ENCODE measurements at places on chromosomes 16 and 17. TPM values are rescaled to one million over a fixed set of nuclear protein-coding genes. Genes with fewer than 3 reads are reported as not detected.

DNA sequence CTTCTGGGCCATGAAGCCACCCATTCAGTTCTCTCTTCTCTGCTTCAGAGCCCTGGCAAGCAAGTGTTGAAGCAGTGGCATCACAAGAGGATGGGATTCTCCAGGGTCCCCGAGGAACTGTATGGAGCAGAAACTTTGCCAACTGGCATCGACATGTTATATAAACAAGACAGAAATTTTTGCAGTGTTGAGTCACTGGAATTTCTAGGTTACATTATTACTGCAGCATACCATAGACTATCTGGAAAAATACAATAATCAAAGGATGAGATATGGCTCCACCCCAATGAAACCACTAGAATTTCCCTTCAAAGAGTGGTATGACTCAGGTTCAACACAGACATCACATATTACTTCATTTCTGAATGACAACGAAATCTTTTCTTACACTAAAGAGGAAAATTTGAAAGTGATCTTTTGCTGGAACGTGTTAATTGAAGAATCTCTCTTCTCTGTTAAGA, 343.0 kb upstream of the DYNLRB2 start:
- no peaks in the 10 kb centered on the region for H3K4me1 ChIP-seq
- H3K27me3 ChIP-seq, result no peaks in the 10 kb centered on the region
- no peak for DNase-seq
- no peak overlapping the region for H3K27ac ChIP-seq
- no peaks in the 10 kb centered on the region for H3K36me3 ChIP-seq

Gene ABCC6
- not detected for total RNA-seq

Gene ITGB3
- total RNA-seq, result 0.29 TPM

Gene BCL6B
- 0.63 TPM for total RNA-seq

Gene CACNG3
- total RNA-seq, result not detected

Gene DRC7
- total RNA-seq, result 0.66 TPM

Data from activated CD8-positive, alpha-beta T cell treated with anti-CD3 and anti-CD28 coated beads, Interleukin-2, amount 10 ng/mL, durations not matched to agents 7 days and 5 days (primary cell).